Type B pancreatic cell (in vitro differentiated cells): ENCODE measurements at places on chromosomes 12 and 14. TPM values are rescaled to one million over a fixed set of nuclear protein-coding genes. Genes with fewer than 3 reads are reported as not detected.

DNA sequence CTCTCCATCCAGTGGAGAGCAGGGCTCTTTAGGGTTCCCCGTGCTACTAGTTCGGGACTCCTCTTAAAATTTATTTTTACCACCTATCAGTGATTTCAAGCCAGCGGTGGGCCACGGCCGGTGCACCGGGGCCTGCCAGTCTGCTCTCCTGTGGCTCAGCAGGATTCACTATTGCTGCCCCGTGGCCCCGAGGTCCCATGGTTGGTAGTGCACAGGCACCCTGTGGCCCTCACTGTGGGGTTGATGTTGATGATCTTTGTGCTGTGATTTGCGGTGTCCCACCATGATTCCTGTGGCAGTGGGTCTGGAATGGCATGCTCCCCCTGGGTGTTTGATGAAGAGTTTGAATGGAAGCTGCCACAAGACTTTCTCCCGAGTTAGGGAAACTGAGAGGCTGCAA lies 12.6 kb upstream of the MEG3 start:
- DNase-seq: no peak

DNA sequence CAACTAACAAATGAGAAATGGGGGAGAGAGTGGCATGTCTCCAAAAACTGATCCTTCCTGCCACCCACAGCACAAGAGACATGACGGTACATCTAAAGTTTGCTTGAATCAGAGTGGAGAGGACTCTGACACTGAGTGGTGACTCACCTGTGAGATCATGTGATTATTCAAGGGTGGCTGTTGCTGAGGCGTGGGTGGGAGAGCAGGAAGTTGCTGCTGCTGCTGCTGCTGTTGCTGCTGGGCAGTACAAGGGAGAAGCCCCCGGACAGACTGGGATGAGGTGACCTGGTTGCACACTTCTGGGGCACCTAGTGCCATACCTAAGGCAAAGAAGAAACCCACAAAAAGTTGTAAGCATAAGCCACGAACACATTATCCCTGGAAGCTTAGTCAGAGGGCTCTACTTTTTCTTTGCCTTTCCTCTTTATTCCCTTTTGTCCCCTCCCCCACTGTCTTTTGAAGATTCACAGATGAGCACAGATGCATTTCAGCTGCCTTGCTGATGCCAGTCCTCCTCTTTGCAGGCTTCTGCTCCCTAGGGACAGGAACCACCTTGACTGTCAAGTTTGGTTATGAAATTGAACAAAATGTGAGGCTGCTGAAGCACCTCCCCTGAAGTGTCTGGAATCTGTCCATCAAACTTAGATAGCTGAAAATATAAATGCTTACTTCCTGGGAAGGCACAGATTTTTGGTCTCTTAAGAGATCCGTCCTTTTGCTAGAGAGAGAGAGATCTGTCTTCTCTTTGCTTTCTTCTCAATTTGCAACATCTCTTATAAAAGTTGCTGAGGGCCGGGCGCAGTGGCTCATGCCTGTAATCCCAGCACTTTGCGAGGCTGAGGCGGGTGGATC lies 29.4 kb upstream of the STAC3 start:
- DNase-seq: no peak

- no peak for DNase-seq
Observed at GRCh38 chr12:132651444-132652100, 33.0 kb downstream of the P2RX2 start.

- no peak for DNase-seq
Observed at GRCh38 chr14:102663440-102663839, 71.0 kb downstream of the RCOR1 start.

GRCh38 chr12:111570084-111570961 lies 28.8 kb downstream of the ATXN2 start:
- DNase-seq: no peak

DNA sequence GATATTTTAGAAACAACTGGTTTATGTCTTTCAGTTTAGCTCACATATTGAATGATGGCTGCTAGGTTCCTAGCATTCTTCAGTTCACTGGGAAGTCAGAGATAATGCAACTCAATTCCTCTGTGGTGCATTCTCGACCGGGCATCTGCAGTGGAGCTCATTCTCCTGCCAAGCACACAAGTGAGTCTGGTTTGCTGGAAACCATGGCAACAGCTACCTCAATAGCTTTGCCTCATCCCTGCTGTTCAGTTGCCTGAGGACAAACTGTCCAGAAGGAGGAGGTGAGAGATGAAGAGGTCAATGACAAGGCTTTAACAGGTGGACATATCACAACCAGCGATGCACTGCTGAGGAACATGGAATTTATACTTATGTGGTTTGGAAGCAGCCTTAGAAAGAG lies 816.9 kb downstream of the AACS start:
- no peak for DNase-seq

- no peak for DNase-seq
Observed at GRCh38 chr12:102954134-102954533, 3.3 kb upstream of the ASCL1 start.

- no peak for DNase-seq
Observed at GRCh38 chr14:101177301-101177971, 273.9 kb upstream of the RTL1 start.

DIO2 gene
- total RNA-seq: 3.5 and 7.6 TPM in 2 replicates

SLC6A15 gene
- 1.4 and 14.8 TPM in 2 replicates for total RNA-seq

BCL11B gene
- 11.4 and 32.0 TPM in 2 replicates for total RNA-seq

FLRT2 gene
- 30.3 and 127 TPM in 2 replicates for total RNA-seq
